ENCODE measurements at places on chromosomes 5 and 9.

GRCh38 chr5:165242646-165243045, 1737.2 kb downstream of the MAT2B start:
- no peak for DNase-seq

- no peak for DNase-seq
Measured at GRCh38 chr5:121668635-121669034, 183.0 kb upstream of the FTMT start.

DNA sequence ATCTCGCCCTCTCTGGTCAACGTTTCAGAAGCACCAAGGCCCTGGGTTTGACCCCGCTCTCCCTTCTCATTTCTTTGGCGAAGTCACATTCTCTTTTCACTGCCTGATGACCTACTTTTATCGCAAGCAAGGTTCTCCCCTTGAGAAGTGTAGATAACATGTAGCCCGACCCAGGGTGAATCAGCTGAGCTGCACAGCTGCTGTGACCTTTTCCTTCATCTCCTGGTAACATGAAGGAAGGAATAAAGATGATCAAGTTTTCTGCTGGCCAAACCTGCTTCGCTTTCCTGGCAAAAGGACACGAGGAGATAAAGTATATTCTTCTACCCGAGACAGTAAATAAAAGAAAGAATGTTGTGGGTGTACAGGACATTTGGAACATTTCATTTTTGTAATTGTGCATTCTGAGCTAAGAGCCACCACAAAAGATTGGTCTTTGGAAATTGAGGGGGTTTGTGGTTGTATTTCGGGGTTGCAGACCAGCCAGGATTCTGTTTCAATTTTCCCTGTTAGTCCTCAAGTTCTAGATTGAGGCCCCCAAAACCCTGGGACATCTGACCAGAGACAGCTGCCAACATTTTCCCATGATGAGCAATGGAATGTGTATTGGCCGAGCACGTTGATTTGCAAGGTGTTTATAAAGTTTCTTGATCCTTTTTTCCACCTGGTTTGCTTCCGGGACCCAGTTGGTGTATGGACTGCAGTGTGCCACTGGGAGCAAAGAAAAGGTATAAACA, 155.1 kb upstream of the ZNF462 start:
- DNase-seq, result no peak

DNA sequence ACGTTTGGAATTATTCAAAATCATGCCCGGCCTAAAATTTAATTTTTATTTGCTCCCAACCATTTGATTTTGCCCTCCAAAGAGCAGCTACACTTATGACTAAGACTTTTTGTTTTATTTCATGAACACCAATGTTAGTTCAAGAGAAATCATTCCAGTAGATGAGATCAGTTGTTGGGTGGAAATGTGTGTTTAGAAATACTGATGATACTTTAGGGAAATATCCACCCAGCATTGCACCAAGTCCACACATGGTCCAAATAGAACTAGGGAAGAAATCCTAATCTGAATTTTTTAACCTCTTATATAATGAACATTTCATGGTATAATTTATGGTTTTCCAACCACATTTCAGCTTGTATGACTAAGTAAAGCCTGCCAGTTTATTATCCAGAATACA, 28.3 kb upstream of the GOLPH3 start:
- DNase-seq, result no peak

- DNase-seq, result peak; percentile 19
Measured at GRCh38 chr5:115544043-115544435, 536 bp downstream of the FEM1C start.

All from stimulated activated CD8-positive, alpha-beta memory T cell treated with anti-CD3 and anti-CD28 coated beads, Interleukin-7, amount 100 ng/mL, for 1 hour (primary cell).